Pancreas (tissue), 10 donors: ENCODE measurements at places on chromosomes 6 and 20.

DNA sequence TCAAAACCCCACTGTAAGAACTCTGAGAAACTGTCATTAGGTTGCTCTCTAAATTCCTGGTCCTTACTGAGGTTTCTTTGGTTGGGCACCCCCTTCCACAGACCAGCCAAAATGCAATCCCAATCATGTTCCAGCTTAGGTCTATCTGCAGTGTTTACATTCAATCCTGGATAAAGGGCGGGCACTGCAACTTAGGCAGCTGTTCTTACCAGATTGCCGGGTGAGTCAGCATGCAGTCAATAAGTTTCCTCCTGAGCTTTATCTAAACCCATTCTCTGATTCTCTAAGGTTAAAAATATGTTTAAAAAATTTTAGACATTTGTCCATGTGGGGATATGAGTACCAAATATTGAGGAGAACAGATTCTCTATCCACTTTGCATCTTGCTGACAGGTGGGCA, 197.8 kb downstream of the HAO1 start:
- no peak for DNase-seq

DNA sequence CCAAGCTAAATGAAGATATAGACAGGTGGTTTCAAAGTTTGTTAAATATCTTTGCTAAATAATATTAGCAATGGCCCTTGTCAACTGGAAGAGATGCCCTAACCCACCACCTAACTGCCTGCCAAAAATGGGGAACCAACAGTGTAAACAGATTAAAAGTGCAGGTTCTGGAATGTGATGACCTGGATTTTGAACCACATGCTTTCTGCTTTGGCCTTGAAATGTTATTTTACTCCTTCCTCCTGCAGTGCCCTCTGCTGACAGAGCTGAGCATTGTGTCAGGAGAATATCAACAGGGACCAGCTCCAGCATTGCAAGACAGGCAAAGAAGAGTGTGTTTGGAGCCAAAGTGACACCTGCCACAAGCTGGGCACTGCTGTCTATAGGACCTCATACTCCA, 226.6 kb downstream of the MYLK4 start:
- no peak for DNase-seq

DNA sequence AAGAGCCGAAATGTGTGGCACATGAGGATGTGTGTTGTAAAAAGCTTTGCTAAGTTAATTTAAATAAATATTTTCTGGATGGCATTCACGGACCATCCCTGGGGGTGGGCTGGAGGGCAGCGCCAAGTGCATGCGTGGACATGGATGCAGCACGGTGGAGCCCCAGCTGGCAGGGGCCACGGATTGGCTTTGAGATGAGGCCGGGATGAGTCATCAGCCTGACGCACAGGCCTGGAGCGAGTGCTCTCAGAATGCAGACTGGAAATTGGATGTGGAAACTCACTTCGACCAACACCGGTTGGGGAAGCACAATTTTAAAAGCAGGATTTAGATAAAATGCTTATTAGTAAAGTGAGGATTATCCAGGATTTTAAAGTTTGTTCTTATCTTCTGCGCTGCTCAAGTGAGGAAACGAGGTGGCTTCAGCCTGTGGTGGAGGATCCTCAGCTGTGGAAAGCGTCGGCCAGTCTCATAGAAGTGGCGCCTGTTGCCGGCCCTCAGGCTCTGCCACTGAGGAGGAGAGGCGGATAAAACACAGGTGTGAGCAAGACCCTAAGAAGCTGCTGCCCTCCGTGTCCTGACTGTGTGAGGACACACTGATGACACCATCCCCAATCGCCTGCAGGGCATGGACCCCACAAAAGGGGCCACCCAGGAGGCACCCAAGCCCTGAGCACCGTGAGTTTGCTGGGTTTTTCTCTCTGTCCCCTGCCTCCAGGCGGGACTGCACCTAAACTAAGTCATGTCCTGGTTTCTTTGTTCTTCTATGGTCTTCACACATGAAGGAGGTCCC, 279.7 kb downstream of the CDH4 start:
- no peak for DNase-seq

DNA sequence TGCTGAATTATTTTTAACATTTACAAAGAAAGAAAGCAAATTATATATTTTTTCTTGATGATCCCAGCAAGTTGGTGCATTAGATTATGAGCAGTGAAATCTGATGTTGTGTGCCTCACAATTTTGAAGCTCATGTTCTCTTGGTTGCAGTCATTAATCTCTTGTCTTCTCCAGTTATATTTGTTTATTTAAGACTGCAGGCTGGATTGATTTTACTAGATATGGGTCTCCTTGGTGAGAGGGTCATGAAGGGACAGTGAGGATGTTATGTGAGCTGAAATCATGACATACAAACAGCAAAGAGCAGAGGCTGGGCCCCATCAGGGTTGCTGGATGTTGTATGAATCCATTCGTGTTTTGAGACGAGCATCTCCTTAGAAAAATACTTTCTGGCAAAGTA, 64.2 kb upstream of the AKIRIN2 start:
- no peak for DNase-seq

DNA sequence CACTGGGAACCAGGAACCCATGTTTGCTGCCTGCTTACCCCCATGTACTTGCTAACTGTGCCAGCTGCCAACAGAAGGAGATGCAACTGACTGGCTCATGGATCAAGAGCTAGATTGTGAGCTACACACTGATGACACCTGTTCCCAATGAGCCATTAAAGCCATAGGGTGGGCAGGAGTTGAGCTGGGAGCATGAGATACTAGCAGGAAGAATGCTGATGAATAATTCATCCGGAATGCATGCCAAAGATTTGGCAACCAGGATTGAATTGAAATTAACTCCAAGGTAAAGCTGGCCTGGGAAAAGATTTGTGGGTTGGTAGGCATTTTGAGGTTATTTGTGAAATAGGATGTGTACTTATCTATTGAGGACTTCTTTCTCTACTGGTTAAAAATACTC, 631.1 kb downstream of the KIF16B start:
- DNase-seq, result no peak

DNA sequence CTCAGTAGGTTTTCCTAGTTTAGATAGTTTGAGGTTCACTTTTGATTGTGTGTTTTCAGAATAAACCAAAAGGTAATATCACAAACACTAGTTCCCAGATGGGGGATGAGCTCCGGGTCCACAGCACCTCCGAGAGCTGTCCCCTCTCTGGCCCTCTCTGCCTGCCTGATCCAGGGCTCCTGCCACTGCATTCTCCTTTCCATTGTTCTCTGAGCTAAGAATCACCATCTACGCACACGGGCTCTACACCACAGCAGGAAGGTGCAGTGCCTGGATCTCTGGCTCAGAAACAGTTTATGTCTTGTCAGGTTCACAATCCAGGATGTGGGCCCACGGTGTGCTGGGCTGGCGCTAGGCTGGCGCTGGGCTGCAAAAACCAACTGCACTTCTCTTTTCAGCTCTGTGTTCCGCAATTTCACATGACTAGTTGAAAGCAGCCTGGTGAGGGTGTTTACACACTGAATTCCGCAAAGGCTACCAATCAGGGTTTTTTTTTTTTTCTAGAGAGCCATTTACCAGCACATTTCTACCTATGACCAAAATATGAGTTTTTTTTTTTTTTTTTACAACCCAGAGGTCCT, 167.5 kb downstream of the SOD2 start:
- no peak for DNase-seq

GRCh38 chr6:158766621-158767455, 52.3 kb downstream of the EZR start:
- no peak for DNase-seq

DNA sequence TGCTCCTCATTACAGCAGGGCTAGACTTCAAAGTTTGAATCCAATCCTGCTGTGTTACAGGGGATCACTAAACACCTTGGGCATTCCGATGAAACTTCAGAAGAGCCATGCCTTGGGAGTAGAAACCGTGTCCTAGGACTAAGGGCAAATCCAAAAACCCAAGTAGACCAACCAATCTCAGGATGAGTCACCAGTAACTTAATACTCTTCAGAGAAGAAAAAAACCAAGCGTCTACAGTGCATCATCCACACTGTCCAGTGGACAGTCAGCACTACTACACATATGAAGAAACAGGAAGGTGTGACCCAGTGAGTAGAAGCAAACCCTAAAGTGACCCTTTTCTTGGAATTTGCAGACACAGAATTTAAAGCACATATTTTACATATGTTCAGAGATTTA, 39.5 kb upstream of the VAPB start:
- DNase-seq, result no peak

GRCh38 chr6:87430499-87430898, 22.7 kb downstream of the CFAP206 start:
- DNase-seq, result no peak

- no peak for DNase-seq
Observed at GRCh38 chr20:61806314-61806713, 259.4 kb downstream of the TAF4 start.

GRCh38 chr6:20955131-20955530, 420.9 kb downstream of the CDKAL1 start:
- no peak for DNase-seq

DNA sequence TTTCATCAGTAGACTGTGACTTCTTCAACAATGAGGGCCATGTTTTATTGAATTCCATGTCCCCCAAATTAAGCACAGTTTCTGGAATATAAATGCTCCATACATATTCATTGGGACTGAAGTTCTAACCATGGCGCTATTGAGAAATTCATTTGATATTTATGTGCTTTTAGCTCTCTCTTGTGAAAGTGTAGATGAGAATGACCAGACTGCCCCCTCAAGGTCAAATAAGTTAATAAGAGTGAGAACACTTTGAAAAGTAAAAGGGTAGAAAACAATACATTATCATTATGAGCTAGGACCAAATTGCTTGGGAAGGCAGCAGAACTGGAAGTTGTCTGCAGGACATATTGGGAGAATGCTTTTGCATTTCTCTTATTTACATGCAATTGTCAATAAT, 597.9 kb downstream of the EPM2A start:
- no peak for DNase-seq

DNA sequence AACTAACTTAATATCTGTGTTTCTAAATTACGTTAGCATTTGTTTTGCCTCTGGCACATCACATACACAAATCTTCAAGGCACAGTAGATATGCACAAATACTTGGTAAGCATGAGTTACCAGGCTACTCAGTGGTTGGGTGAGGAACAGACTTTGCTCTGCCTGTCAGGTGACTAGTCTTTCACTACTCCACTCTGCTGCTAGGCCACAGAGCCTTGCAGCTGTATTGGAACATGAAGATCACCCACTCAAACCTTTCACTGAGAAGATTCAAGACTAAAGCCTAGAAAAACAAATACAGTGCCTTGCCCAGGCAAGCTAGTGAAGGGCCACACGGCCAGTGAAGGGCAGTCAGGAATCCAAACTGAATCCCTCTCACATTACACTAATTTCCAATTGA, 47.0 kb downstream of the DTNBP1 start:
- DNase-seq, result no peak

- no peak for DNase-seq
Observed at GRCh38 chr6:80872951-80873308, 766.5 kb downstream of the BCKDHB start.

DNA sequence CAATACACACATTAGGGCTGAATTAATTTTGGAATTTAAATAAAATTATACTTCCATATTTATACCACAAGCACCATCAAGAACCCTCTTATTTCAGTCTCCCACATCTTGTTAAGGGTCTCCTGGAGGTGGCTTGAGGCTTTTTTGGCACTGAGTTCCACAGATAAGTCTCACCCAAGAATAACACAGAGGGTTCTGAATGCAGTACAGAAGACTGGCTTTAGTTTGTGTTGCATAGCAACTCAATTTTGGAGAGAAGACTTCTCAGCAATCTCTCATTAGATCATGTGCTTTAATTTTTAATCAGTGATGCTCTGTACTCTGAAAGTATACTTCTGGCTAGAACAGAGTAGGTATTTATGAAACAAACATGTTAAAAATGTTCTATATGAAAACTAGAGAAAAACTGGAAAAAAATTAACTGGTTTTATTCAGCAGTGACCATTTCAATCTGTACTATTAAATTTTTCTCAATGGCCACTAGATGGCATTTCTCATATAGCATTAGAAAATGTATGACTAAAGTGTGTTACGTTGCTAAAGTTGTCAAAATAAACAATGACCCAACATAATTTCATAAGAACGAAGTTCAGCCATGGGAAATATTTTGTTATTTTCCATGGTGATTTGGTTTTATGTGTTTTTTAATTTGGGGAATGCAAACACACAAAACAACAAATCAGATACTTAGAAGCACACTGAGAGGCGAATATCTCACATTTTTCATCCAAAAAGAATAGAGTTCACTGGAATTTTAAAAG, 32.7 kb upstream of the MAP7 start:
- no peak for DNase-seq

DNA sequence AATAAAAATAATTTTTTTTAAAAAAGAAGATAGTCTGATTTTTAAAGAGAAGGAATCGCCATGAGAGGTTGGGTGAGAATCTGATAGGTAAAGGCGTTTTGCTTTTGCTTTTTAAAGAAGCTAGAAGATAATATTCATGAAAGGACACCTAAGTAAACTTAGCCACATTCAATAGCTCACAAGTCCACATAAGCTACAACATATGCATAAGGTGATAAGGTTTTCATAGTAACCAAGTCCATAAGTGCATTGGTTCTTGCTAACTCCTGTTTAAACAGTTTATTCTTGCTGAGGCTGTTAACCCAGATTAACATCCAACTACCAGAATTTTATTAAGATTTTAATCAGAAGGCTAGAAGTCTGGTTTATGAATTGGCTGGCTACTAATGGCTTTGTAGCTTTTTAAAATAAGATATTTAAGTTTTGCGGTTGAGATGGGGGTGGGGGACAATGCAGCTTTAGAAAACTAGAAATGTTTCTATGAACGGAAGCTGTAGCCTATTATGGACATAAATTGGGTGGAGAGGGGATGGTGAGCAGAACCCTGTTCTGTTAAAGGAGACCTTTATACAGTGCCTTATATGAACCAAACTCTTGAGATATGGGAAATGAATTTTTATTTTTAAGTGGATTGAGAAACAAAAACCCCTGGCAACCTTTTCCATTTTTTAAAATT, 235.1 kb downstream of the ZFAND3 start:
- no peak for DNase-seq

- no peak for DNase-seq
Observed at GRCh38 chr6:7518877-7519276, 22.6 kb upstream of the DSP start.

- DNase-seq, result no peak
Observed at GRCh38 chr20:25397096-25397495, 6.5 kb upstream of the ABHD12 start.

DNA sequence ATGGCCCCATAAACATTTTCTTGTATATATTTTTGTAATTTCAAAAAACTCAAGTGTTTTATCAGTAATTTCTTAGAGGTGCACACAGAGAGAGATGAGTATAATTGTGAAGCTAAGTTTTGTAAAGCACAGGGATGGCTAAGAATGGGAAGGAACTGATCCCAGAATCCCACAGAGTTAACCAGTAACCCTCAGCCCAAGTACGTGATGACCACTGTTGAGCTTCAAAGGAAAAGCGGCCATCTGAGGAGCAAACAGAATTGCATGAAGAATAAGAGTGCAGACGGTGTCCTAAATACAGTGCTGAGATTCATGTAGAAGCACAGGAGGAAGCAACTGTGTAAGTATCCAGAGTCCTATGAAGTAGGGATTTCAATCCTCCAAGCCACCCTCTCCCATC, 28.1 kb upstream of the HLA-C start:
- no peak for DNase-seq
